ENCODE measurements at places on chromosomes 3 and 15. TPM values are rescaled to one million over a fixed set of nuclear protein-coding genes. Genes with fewer than 3 reads are reported as not detected.

Gene C2CD4A
- polyA plus RNA-seq, result 0.05 TPM

Gene ZNF619
- polyA plus RNA-seq, result 4.1 TPM

Gene CHDH
- 0.75 TPM for polyA plus RNA-seq

Gene ONECUT1
- polyA plus RNA-seq, result not detected

Gene BDH1
- polyA plus RNA-seq, result 3.1 TPM

Gene SRPRB
- 26.1 TPM for polyA plus RNA-seq

Gene CKMT1A
- not detected for polyA plus RNA-seq

Gene MESP2
- 0.48 TPM for polyA plus RNA-seq

Gene GOLGA8H
- polyA plus RNA-seq, result 0.41 TPM

Gene KLHL6
- 2.0 TPM for polyA plus RNA-seq

GRCh38 chr3:172536993-172537419 lies 13.8 kb upstream of the TNFSF10 start:
- DNase-seq, result no peak

DNA sequence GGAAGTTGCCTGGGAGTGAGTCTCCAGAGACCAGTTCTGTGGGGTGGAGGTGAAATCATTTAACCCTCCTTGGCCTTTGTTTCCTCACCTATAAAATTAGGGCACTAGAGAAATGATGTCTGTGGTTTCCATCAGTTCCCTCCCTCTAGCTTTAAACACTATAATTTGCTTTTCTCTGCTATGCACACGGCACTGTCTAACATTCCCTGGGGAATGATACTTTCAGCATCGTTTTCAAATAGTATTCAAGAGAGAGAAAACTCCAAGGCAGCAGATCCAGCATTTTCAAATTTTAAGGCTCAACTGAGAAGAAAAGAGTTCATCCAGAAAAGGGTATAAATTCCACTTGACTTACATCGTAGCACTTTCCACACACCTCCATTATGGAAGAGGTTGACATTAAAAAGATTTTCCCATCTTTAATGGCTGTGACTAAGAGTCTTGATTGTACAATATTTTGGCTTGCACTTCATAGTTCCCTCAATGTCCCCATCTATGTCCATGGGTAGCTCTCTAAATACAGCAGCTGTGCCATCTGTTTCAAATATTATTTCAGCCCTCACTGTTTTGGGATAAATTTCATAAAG lies 137.7 kb upstream of the ZPLD1 start:
- DNase-seq, result no peak

DNA sequence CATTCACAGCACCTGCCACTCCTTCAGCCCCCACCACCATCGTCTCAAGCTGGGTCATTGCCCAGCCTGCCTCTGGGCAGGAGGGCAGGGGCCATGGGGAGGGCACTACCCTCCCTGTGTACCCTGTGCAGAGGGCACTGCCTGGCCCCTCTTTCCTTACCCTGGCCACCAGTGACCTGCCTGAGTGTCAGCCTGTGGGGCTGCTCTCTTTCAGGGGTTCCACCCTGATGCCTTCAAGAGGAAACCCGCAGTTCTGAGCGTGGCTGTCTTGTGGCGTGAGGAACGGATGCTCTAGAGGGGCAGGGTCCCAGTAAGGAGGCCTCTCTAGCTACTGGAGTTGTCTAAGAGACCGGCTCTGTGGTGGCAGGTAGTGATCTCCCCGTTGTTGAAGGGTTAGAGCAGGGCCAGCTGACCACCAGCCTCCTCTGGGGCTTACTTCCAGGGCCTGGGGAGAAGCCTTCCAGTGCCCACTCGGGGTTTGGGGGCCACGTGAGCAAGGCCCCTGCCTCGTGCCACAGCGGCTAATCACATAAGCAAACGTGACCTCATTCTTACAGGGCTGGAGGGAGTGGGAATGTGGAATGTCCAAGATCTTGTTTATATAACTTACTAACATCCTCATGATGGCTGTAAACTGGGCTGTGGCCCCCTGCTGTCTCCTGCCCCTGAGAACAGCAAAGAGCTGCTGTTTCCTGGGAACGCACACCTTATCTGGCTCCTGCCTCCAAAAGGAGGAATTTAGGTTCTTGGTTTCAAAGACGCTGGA lies 31.4 kb upstream of the SEC13 start:
- DNase-seq, result no peak

DNA sequence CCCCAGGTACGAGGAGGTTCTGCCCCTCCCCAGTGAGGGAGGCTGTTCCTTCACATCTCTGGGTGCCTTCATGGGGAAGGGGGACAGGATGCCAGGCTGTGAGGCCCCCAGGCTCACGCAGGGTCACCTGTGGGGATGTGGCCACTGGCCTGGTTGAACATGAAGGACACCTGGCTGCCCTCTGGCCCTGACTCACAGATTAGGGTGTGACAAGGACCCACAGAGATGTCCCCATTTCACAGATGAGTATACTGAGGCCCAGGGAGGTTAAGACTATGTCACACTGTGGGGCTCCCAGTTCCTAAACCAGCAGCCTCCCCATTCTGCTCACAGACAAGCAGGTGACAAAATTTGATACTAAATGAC lies 42.4 kb downstream of the PCSK6 start:
- no peak for DNase-seq

- no peak for DNase-seq
Observed at GRCh38 chr3:35675206-35675605, 35.9 kb downstream of the ARPP21 start.

GRCh38 chr3:119600732-119601131 lies 3.0 kb downstream of the PLA1A start:
- no peak for DNase-seq

- DNase-seq, result no peak
Observed at GRCh38 chr3:74844428-74844827, 230.0 kb upstream of the CNTN3 start.

DNA sequence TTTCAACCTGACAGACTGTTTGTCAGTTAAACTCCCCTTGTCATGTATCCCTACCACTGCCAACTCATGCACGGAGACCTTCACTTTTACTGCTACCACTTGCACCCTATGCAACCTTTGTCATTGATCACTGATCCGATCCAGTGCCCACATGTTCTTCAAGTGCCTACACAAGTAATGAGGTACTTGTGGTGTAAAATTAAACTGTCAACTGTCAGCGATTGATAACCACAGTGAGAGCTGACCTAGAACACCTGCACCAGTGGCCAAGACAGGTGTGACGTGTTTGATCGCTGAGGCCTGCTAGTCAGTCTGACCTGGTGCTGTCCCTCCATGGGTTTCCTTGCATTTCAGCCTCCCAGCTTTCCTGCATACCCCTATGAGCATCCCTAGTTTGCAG lies 55.6 kb downstream of the MECOM start:
- DNase-seq, result no peak

GRCh38 chr3:79767905-79768267 lies at the start of gene ROBO1:
ROBO1 (minus strand) TSS chr3:79767998.
- no peak for DNase-seq

GRCh38 chr15:64681424-64682024 lies 93.9 kb downstream of the RBPMS2 start:
- DNase-seq, result no peak

- DNase-seq, result peak; percentile 49
Observed at GRCh38 chr3:161413127-161413854, 42.0 kb upstream of the SPTSSB start.

GRCh38 chr3:42490243-42490642 lies 12.2 kb upstream of the VIPR1 start:
- DNase-seq, result no peak

DNA sequence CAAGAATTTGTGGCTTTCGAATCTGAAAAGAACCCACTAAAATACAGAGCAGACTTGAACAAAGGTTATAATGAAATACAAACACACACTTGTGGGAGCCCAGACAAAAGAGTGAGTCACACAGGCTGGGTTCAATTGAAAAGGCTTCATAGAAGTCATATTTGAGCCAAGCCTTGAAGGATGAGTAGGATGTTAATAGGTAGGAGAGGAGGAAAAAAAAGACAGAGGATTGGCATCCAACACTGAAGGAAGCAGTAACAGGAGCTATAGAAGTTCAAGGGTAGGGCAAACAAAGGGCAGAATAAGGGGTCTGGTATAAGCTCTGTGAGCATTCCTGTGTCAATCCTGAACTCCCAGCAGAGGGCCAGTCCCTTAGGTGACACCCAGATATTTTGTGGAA lies 325.4 kb downstream of the FOXP1 start:
- no peak for DNase-seq

- DNase-seq, result no peak
Observed at GRCh38 chr15:100877551-100877950, 2.1 kb upstream of the ALDH1A3 start.

- DNase-seq, result no peak
Observed at GRCh38 chr3:60759439-60759838, 491.8 kb downstream of the FHIT start.

GRCh38 chr3:20405744-20406143 lies 219.7 kb upstream of the SGO1 start:
- no peak for DNase-seq

DNA sequence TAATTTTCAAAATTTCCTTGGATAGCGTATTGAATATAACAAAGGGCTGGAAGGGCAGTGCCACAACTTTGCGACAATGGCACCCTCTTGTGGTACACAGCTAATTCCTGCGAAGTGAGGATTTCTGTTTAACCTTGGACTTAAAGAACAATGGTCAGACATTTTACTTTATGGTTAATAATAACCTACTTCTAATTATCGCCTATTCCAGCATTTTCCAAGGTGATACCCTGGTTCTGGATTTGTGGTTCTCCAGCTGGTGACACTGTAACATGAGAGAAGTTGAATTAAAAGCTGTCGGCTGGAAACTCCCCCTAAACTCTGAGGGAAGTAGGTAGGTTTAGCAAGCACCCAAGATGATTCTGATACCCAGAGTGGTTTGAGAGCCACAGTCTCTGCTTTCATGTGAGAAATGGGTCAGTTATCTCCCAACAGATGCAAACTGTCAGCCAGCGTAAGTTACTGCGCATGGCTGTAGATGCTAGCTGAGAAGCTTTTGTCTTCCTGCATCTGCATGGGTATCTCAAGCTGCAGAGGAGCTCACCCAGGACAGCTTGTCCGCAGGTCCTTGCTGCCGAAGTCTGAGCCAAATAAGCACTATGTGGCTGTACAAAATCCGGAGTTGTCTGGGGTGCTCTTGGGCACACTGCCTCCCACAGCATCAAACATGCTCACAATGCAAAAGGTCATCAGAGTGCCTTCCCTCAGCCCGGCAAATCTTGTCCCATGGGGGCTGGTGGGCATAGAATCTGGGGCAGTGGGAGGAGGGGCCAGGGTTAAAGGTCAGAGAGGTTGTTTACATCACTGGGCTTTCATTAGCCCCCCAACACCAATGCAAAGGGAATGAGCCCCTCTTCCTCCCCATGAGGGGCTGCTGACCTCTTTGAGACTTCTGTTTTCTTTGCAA lies 6.6 kb upstream of the CHSY1 start:
- peak; percentile 79 for DNase-seq

DNA sequence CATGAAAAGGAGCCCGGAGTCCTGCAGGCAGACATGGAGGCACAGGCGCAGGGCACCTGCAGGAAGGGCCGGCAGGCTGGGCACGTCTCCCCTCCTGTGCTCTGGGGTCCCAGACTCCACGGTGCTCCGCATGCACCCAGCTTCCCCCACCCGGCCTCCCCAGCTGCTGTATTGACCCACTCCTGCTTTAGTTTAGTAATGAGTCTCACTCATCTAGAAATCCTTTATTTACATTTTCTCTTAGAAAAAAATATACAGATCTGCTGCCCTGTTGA lies 8.5 kb downstream of the MESP2 start:
- no peak for DNase-seq

- no peak for DNase-seq
Observed at GRCh38 chr15:42053914-42054313, 33.1 kb upstream of the PLA2G4E start.

DNA sequence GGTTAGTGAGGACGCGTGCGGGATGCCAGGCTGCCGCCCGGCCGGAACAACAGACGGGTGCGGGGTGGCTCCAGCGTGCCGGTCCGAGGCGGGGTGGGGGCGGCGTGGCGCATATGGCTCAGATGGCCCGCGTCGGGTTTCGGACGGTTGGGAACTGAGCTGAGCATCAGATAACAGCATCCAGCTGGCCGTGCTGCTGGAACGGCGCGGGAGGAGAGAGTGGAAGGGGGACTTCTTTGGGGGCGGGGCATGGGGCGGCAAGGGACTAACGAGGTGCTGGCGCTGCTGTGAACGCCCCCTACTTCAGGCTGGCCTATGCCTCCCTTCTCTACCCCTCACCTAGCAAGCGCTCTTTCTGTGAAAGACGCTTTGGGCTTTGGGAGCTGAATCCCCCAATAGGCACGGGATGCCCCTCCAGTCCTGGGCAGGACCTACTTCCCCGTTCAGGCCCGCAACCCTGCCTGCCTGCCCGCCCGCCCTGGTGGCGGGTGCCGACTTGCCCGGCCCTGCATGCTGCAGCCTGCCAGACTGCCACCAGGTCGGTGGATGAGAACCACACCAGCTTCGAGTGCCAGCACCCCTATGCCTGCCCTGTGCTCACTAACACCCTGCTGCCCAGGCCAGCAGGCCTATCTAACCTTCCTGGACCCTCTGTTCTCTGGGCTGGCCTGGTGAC lies 542 bp downstream of the INKA1 start:
- DNase-seq, result peak; percentile 70

GRCh38 chr15:41952013-41952563 lies 20.3 kb downstream of the EHD4 start:
- DNase-seq, result no peak

GRCh38 chr3:4711680-4711992 lies 218.5 kb downstream of the ITPR1 start:
- no peak for DNase-seq

GRCh38 chr3:20743553-20744321 lies 557.7 kb upstream of the SGO1 start:
- DNase-seq, result peak; percentile 35

DNA sequence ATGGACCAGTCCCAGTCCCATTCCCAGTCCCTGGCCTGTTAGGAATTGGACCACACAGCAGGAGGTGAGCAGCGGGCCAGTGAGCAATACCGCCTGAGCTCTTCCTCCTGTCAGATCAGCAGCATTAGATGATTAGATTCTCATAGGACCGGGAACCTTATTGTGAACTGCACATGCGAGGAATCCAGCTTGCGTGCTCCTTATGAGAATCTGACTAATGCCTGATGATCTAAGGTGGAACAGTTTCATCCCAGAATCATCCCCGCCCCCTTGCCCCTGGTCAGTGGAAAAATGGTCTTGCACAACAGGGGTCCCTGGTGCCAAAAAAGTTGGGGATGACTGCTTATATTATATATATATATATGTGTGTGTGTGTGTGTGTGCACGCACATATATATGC lies 63.1 kb downstream of the IFT57 start:
- DNase-seq, result no peak

- DNase-seq, result peak; percentile 58
Observed at GRCh38 chr15:40894681-40895448, 615 bp downstream of the VPS18 start.

DNA sequence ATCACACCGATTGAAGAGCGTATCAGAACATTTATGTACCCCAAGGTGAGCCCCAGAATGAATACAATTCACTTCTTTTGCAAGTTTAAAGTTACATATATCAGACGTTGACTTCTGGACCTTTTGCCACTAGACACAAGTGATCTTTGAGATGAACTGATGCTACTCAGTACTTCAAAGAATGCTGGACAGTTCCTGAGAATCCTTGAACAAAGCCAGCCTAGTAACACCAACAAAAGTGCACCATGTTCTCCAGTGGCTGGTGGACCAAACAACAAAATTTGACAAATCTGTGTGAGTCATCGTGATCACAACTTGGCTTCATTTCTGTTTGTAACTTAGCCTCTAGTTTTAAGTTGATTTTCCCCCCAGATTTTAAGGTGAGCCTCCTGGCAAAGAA lies 355.7 kb downstream of the SOX2 start:
- no peak for DNase-seq

All from muscle of arm (tissue), 14 donors.